T-helper 1 cell (primary cell): ENCODE measurements at places on chromosomes 3 and 15.

- DNase-seq = no peak
These were observed 55.8 kb upstream of the OSTN start for GRCh38 chr3:191143224-191143623.

DNA sequence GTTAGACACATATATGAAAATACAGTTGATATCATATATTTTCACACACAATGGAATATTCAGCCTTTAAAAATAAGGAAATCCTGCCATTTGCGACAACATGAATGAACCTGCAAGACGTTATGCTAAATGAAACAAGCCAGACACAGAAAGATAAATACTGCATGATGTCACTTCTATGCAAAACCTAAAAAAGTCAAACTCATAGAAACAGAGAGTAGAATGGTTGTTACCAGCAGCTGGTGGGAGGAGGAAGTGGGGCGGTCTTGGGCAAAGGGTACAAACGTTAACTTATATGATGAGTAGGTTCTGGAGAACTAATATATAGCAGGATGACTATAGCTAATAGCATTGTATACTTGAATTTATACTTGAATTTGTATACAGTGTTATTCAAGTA is 213.2 kb upstream of the NR2F2 start:
- DNase-seq = no peak

- DNase-seq = peak; percentile 12
These were observed at the start of gene SPTSSB for GRCh38 chr3:161371441-161372320. SPTSSB (minus strand) TSS chr3:161371517; CDS start chr3:161346323, 25,194 bp downstream.

DNA sequence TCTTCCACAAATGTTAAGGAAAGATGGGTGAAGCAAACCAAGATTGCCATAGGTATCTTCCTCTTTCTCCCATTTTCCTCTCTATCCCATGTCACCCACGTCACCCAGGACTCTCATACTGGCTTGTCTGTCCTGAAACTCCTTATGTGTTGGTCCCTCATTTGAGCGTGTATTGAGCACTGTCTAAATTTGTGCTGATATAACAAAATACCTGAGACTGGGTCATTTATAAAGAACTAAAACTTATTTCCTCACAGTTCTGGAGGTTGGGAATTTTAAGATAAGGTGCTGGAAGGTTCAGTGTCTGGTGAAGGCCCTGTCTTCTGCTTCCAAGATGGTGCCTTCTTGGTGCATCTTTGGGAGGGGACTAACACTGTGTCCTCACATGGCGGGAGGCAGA is 186.9 kb upstream of the SLC24A5 start:
- DNase-seq = no peak

GRCh38 chr3:139353920-139354556 is 10.2 kb downstream of the MRPS22 start:
- no peak for DNase-seq

- DNase-seq = no peak
These were observed 14.5 kb upstream of the FAN1 start for GRCh38 chr15:30889196-30889595.

GRCh38 chr15:65532738-65533051 is 2.4 kb downstream of the HACD3 start:
- DNase-seq = no peak

- peak; percentile 87 for DNase-seq
These were observed 39.3 kb upstream of the MUC4 start for GRCh38 chr3:195850857-195851543.

GRCh38 chr3:108021533-108021932 is 69.3 kb downstream of the CD47 start:
- DNase-seq = no peak

- no peak for DNase-seq
These were observed 26.0 kb downstream of the CCDC33 start for GRCh38 chr15:74262151-74262550.

GRCh38 chr3:13578251-13578650 is 29.3 kb downstream of the FBLN2 start:
- no peak for DNase-seq

DNA sequence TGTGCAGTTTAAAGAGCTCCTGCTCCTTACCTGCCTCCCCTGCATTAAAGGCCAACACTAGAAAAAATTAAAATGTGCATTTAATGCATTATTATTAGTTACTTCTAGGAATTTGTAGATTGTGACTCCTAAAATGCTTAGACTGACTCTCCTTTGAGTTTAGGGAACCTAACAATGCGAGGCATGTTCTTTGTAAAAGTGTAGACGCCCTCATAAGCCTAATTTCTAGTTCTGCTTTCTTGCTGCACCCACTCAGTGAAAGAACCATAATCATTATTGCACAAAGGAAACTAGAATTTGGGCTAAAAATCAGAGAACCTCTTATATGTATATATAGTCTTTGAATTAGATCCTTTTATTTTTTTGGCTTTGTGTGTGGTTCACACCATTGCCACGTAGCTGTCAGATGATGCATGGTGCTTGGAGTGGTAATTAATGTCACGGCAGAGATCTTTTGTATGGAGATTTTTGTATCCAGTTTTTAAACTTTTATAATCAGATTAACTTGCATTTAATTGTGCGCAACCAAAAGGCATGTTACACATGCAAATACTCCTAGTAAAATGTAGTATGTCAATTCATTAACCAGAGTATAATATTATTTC is 710 bp downstream of the ABHD10 start:
- DNase-seq = no peak

DNA sequence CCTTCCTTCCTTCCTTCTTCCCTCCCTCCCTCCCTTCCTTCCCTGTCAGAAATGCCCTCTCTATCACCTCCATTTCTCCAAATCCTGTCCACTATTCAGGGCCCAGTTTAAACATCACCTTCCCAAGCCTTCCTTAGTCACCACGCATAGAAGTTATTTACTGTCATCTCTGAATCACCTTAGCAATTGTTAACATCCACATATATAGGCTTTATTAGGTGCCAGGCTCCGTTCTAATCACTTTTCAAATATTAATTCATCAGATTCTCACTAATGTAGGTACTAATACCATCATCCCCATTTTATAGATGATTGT is 1.1 kb upstream of the MAGEF1 start:
- no peak for DNase-seq

DNA sequence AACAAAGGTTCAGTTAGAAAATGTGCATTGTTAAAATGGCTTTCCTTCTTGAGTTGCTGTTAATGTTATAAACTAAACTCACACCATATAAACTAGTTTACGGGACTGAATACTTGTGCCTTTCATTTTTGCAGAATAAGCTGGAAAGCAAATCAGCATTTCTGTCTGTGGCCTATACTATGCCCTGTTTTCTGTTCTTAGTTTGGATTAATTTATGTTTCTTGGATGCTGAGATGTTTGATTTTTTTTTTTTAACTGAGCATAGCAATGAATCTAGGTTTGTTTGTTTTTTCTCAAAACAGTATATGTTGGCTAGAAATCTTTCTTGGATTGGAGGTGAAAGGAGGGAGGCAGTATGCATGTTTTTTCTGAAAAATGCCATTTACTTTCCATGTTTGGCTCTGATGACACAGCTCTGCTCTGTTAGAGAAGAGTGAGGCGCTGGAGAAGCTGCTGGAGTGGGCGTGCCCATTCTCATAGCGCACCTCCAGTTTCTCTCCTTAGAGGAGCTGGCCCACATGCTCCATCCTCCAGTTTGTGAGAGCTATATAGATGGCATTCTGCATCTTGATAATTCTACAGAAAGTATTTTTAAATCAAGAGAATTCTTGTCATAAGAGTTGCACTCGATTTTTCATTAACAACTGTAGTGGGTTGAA is 423.6 kb upstream of the TPM1 start:
- DNase-seq = no peak

DNA sequence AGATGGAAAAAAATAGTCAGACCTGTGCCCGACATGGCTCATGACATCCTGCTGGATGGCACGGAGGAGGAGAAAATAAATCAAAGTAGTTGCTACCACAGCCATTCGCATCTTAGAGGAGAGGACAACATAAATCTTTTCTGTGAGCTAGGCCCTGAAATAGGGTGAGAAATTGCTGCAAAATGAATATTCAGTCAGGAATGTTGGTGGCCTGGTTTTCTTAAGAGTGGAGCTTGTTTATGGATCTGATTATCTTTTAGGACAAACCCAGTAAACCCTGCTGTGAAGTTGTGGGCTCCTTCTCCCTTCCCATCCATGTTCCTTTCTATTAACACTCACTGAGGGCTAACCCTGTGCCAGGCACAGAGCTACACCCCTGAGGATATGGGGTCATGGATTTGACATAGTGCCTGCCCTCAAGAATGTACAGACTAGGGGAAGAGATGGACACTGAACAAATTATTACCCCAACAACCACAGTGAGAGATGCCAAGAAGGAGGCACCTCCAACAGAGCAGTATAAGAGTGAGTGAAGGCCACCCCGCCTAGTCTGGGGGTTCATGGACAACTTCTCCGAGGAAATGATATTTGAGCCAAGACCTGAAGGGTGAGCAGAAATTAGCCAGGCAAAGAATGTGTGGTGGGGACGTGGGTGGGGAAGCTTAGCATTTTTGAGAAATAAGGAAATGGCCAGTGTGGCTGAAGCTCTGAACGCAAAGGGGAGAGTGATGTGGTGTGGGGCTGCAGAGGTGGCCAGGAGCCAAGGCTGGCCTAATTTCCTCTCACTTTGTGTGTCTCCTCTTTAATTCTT is 68.9 kb upstream of the ARL8B start:
- DNase-seq = no peak

GRCh38 chr3:64163755-64164148 is 61.5 kb downstream of the PRICKLE2 start:
- no peak for DNase-seq

- DNase-seq = no peak
These were observed 53.3 kb upstream of the ETV5 start for GRCh38 chr3:186162221-186162620.

DNA sequence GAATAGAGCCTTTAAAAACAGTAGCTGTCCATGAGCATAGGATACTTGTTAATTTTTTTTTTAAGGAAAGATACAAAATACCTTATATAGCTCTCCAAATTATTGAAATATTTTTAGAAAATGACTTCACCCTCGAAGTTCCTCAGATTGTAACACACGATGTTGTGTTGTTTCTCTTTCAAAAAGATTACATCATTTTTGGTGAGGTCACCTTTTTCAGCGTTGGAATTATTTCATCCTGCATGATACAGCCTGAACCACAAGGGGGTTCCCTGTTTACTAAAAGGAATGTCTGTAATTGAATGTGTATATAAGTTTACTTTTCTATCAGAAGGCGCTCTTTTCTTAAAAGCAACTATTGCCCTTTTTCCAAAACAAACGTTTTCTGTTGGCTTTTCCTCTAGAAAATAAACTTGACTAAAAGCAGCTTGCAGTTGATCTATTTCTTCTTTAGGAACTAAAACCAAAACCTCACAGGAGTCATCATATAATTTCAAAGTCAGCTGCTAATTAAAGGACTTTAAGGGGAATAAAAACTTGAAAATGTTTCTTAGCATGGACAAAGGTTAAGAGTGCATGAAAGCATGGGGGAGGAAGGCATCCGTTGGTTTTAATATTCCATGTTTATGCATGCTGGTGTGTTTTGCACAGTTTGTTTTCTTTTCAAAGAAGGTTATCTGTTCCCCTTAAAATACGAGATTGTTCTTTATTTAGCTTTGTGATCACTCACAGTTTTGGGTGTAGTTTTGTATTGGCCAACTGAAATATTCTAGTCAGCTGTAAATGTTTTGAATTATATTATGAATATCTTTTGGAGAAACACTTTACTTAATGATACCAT is 29.4 kb downstream of the LYSMD4 start:
- DNase-seq = peak; percentile 55

DNA sequence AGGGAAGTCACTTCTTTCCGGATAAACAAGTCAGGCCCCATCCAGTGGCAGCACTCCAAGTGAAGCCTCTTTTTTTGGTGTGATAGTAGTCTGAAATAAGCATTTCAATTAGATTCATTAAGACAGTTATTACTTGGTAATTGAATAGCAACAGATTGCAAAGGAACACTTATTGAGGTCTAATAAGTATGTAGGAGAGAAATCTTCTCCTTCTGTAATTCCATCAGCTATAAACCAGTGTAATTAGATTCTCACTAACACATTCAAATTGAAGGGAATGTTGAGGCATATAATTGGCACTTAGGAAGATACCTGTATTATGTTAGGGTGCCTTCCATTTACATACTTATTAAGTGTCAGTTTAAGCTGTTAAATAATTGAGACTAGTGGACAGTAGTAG is 73.9 kb downstream of the SEMA6D start:
- DNase-seq = no peak

GRCh38 chr3:51963951-51964451 is 3.3 kb downstream of the PCBP4 start:
- DNase-seq = no peak

DNA sequence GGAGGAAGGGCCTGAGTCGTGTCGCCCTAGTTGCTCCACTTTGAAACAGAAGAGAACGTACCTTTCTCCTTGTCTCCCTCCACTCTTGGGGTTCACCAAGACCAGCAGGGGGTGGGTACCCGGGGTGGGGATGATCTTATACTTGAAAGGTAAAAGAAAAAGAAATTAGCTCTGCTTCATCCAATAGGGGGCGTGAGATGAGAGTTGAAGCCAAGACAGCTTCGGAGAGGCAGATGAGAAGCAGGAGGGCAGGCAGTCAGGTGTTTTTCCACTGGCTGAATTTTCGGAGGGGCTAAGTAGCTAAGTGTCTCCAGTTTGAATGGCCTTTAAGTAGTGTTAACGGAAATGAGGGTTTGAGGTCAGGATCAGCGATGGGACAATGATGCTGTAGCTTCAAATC is 100.4 kb downstream of the DGKG start:
- DNase-seq = no peak

DNA sequence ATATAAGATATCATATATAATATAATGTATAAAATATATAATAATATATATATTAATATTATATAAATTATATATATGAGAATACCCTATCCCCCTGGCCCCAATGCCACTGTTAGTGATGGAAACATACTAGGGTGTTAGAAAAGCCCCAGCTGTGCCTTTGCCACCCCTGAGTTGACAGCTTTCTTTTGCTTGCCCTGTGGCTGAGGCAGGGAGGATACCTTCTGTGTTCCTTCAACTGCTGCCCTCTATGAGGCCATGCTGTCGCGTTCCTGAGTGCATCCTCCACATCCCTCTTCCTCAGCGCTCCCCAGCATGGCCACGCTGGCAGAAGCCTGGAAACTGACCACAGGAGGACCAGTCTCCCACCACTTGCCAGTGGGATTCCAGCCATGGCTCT is 26.3 kb downstream of the FAN1 start:
- no peak for DNase-seq

- DNase-seq = no peak
These were observed 14.4 kb upstream of the TKT start for GRCh38 chr3:53269888-53270880.

GRCh38 chr3:87414271-87414670 is 137.9 kb upstream of the POU1F1 start:
- DNase-seq = no peak

- DNase-seq = no peak
These were observed 19.0 kb downstream of the FAN1 start for GRCh38 chr15:30922480-30923311.

GRCh38 chr3:167091226-167091625 is 288.9 kb downstream of the ZBBX start:
- DNase-seq = no peak

DNA sequence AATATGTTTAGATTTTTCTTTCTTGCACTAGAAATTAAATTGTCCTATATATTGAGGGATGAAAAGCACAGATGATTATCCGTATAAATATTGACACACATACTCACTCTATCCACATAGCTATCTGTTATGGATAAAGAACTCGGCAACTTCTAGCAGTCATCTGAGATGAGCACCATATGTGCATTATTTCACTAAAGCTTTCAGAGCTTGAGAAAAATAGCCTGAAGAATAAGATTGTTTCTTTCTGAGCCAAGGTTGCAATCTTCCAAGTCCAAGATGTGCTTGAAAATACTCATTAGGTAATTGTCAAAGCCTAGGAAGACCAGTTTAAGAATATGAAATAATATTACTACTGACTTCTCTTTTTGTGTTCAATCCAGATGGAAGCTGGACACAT is 40.5 kb downstream of the COL8A1 start:
- no peak for DNase-seq
